ENCODE measurements at places on chromosomes 1 and 21. TPM values are rescaled to one million over a fixed set of nuclear protein-coding genes. Genes with fewer than 3 reads are reported as not detected.

DNA sequence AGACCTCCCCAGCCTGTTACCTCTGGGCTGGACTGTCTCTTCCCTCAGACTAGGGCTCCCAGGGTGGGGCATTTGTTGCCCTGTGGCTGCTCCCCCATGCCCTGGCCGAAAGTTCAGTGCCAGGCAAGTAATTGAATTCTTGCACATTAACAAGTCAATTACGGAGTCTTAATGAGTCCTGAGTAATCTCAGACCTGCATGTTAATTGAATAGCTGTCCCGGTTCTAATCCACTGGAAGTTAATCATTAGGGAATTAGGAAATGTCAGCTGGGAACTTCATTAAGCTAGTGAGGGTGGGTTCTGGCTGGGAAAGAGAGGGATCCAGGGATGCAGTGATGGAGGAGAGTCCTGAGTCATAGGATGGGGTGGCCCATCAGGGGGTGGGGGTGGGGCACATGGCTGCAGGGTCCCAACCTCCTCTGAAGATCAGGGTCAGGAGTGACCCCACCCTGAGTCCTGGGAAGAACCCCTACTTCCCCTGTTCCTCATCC is 47.1 kb upstream of the CSF3R start:
- no peak for DNase-seq

RGS4 gene
- total RNA-seq, result 78.0 TPM

DNA sequence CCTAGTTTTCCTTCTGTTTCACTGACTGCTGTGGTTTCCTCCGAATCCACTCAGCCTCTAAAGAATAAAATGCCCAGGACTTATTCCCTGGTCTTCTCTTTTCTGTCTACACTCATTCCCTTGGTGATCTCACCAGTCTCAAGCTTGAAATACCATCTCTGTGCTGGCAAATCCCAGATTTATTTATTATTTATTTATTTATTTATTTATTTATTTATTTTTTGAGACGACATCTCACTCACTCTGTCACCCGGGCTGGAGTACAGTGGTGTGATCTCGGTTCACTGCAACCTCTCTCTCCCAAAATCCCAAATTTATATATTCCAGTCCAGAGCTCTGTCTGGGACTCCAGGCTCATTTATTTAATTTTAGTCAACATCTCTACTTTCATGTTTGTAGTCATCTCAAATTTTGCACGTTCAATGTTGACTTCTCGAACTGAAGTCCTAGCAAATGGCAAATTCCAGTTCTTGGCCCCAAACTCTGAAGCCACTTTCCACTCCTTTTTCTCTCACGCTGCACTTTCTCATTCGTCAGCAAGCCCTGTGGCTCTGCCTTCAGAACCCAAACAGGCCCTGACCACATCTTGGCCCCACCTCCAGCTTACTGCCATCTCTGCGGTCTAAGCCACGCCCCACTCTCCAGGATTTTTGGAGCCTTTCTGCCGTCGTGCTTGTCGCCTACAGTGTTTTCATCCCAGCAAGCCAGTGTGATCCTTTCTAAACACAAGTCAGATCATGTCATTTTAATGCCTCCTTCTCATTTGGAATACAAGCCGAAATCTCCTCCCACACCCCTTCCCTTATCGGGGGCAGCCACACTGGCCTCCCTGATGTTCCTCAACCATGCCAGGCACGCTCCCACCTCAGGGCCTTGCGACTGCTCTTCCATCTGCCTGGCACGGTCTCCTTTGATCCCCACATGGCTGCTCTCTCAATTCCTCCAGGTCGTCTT is 14.2 kb upstream of the TENT5B start:
- DNase-seq, result peak; percentile 92

GRCh38 chr1:185813401-185813979 is 79.3 kb downstream of the HMCN1 start:
- peak; percentile 68 for DNase-seq

- no peak for DNase-seq
Measured at GRCh38 chr1:27065999-27066630, 53.5 kb upstream of the TENT5B start.

- DNase-seq, result no peak
Measured at GRCh38 chr1:69842326-69842725, 274.6 kb downstream of the LRRC7 start.

GRCh38 chr1:218852527-218852926 is 321.2 kb upstream of the LYPLAL1 start:
- no peak for DNase-seq

- DNase-seq, result peak; percentile 24
Measured at GRCh38 chr1:100354971-100355394, 2.7 kb downstream of the CDC14A start.

GRCh38 chr1:63779338-63780211 is 5.8 kb downstream of the ROR1 start:
- DNase-seq, result peak; percentile 78

DNA sequence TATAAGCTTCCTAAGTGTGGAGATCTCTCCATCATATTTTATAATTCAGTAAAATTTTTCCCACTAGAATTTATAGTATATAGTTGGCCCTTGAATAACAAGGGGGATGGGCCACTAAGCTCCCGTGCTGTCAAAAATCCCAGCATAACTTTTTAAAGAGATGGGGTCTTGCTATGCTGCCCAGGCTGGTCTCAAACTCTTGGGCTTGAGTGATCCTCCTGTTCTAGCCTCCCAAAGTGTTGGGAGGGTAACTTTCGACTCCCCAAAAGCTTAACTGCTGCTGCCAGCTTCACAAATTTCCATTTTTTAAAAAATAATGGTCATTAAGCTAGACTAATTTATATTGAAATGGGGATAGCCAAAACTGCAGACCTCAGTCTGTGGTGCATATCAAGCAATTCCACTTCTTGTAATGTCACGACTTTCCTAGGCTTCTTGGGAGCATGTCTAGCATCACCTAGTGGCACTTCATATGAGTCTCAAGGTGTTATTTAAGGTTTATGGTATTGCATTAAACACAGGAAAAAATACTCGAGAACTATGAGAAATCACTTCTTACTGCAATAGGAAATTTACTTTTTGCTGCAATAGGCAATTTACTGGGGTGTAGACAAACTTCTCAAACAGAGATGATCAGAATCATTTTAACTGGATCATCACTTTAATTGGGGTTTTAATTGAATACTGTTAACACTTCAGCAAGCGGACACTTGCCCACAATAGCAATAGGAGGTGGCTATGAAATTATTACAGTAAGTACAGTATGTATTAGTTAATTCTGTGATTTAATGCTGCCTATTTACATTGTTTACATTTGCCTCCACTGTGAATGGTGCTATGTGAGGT is 19.3 kb upstream of the ACTA1 start:
- DNase-seq, result peak; percentile 30

DNA sequence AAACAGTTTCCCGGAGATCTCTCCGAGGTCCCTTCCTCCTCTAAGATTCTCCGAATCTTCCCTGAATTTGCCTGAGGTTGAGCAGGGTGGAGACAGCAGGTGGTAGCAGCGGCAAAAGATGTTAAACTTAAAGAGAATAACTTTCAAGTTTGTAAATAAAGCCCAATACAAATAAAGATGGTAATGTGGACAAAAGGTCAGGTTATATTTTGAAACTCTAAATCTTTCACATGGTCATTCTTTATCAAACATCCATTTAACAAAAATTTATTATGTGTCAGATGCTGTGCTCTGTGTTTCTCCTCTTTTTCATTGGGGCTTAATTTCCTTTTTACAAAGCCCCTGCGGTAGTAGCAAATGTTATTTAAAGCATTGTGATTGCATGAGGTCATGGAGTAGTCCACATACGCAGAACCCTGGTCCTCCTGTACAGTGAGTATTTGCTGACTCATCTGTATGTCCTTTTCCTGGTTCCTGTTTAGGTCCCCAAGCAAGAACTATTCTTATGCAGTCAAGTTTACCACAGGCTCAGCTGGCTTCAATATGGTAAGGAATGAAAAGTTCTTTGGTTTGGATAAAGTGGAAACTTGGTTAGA is 119.2 kb downstream of the ITSN1 start:
- DNase-seq, result peak; percentile 98

- DNase-seq, result no peak
Measured at GRCh38 chr1:56788588-56788987, 30.6 kb downstream of the FYB2 start.

GRCh38 chr21:18411565-18411964 is 8.0 kb upstream of the TMPRSS15 start:
- no peak for DNase-seq

RHOC gene
- 379 TPM for total RNA-seq

GRCh38 chr1:43524804-43525203 is 5.9 kb upstream of the PTPRF start:
- no peak for DNase-seq

DNA sequence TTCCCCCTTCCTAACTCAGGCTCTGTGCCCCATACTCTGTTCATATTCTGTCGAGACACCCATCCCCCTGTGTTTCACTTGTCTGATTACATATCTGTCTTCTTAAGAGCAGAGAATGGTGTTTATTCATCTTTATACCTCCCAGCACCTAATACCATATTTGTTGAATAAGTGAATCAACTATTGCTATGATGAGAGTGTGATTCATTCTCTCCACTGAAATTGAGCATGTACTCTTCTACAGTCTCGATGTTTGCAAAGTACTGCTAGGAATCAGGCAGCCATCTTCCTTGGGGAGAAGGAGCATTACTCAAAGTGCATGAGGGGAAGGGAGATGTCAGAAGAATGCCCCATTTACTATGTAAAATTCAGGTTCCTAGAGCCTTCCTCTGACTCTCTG is 27.0 kb downstream of the TBX15 start:
- no peak for DNase-seq

DNA sequence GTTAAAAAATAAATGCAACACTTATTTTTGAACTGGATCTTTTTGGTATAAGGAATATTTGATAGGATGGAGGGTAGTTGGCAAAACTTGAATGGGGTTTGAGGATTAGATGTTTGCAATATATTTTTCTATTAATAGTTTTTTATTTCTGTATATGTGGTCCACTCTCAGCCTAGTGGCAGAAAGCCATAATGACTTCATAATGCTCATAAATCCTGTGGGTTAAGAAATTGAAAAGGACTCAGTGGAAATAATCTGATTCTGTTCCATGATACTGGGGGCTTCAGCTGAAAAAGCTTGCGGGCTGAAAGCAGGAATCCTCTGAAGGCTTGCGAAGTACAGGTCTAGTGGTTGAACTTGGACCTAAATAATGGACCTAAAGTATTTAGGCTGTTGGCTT is 1028.6 kb upstream of the PRMT6 start:
- DNase-seq, result no peak

- peak; percentile 44 for DNase-seq
Measured at GRCh38 chr1:68216089-68216772, 16.1 kb downstream of the WLS start.

VAV3 gene
- total RNA-seq, result 0.43 TPM

GRCh38 chr1:233031521-233031920 is 81.1 kb downstream of the NTPCR start:
- DNase-seq, result no peak

S100A1 gene
- total RNA-seq, result not detected

DNA sequence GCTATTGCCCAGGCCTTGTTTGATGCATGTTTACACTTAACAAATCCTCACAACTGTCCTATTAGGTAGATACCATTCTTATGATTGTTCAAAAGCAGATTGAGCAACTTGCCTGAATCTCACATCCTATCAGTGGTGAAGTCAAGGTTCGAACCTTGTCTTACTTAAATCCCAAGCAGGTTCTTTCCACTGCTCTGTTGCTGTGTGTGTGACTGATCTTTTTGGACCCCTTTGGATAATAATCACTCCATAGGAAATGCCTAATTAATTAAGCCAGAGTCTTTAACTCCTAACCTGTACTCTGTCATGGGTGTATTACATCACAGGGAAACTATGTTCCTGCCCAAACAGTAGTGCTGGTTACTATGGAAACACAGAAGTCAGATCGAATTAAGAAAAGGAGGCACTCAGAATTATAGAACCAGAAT is 84.2 kb downstream of the SPATA46 start:
- DNase-seq, result peak; percentile 7

DNA sequence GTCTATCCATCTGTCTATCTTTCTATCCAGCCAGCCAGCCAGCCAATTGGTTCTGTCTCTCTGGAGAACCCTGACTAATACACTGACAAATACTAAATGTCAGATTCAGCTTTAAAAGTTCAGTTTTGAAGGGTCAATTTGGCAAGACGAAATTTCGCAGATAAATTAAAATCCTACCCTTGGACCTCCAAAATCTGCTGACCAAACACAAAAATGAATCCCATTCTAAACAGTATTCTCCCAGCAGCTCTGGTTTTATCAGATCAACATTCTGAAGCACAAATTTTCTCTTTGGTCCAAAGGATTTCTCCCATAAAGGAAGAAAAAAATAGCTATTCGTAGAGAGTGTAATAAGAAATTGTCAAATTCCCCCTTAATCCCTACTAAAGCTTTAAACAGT is 248.6 kb downstream of the RERE start:
- DNase-seq, result no peak

- DNase-seq, result no peak
Measured at GRCh38 chr1:212009561-212009960, 25.8 kb downstream of the INTS7 start.

DNA sequence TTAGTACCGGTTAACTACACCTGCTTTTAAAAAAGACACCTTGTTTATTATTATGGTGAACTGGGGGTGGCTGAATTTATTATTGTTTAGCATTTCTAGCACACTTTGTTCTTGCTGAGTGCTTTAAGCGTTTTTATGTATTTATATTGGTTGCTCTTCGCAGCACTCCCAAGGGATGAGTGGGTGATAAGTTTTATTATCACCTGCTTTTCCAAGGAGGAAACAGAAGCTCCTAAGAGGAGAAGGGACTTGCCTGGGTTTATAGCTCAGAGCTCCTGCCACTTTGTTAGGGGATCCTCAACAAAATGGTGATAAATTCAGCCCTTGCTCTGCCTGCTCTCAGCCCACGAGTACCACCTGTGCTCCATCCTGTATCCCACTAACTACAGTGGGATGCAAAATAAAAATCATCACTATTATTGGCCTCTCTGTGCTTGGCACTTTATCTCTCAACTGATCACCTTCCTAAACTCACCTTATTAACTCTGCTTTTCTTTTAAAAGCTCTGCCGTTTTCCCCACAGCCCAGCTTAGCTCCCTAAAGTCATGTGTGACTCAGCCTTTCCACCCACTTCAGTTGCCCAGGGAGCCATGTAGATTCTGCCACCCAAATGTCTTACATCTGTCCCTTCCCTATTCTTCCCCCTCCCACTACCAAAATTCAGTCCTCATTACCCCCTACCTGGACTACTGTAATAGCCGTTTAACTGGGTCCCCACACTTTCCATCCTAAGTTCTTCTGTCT is 44.5 kb downstream of the BCL9 start:
- DNase-seq, result no peak

COL6A2 gene
- 812 TPM for total RNA-seq

GRCh38 chr1:119968068-119968492 is 71.8 kb upstream of the ADAM30 start:
- DNase-seq, result peak; percentile 44

BCL2L15 gene
- total RNA-seq, result 0.32 TPM

- peak; percentile 15 for DNase-seq
Measured at GRCh38 chr21:32143241-32143939, 135.5 kb downstream of the MIS18A start.

CDC14A gene
- total RNA-seq, result 5.2 TPM

PWP2 gene
- total RNA-seq, result 31.5 TPM

Measured in fibroblast of villous mesenchyme (primary cell).